ENCODE measurements at places on chromosomes 6 and 20.
A peak's percentile ranks its signal among the peaks of the same experiment; 100 is the strongest.

DNA sequence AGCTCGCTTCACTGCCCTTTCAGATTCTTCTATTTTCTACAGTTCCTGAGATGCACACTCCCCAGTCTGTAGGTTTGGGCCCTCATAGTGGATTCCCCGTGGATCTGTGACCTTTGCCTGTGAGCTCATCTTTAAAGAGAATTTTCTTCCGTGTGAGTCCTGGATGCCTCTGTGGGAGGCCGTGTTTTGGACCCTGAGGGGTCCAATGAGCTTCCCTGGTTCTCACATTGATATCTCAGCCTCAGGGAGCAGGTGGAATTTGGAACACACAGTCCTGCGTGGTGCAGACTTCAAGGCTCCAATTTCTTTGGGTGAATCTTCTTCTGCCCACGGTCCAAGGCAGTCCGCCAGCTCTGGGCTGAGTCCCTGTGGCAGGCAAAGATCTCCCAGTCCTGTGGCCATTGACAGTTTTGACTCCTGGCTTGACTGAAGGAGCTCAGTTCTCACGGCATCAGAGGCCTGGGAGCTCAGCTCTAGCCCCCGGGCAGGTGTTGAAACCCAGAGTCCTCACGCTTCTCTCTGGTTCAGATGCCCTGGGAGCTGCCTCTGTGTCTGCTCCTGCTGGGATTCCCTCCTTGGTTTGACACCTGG lies 61.0 kb downstream of the PSMG4 start:
- no peak for DNase-seq

GRCh38 chr6:169499848-169500247 lies 202.0 kb downstream of the WDR27 start:
- no peak for DNase-seq

- DNase-seq = no peak
These were observed 23.3 kb downstream of the TMEM242 start for GRCh38 chr6:157300006-157300405.

- no peak for DNase-seq
These were observed 213.1 kb downstream of the BTBD3 start for GRCh38 chr20:12130781-12131180.

- DNase-seq = no peak
These were observed 65.0 kb upstream of the MAP3K4 start for GRCh38 chr6:160926281-160927276.

GRCh38 chr20:3092611-3093379 lies 8.3 kb upstream of the AVP start:
- peak; percentile 56 for DNase-seq

DNA sequence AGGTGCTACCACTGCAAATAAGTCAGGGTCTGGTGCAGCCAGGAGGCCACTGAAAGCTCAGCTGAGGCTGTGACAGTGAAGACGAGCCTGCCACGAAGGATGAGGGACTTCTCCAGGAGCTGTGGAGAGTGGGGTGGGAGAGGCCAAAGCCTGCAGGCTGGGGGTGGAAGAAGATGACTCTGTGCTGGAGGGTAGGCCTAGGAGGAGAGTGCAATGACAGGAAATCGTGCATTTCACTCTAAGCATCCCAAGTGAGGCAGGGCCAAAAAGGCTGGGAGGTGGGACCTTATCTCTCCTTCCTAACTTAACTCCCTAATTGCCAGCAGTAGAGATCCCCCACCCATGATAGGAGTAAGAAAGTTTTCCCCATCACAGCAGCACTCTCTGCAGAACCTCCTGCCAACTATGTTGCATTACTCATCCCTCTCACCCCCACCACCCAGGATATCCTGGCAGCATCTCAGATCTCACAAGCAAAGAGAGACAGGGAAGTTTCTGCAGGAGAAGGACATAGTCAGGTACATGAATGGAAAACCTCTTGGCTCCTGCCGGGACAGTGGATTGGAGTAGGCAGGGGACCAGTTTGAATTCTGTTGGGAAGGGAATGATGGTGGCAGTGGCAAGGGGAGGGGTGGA lies 466.2 kb downstream of the CDH26 start:
- DNase-seq = no peak

- no peak for DNase-seq
These were observed 21.0 kb downstream of the LATS1 start for GRCh38 chr6:149696901-149697300.

All from stimulated activated CD4-positive, alpha-beta T cell treated with anti-CD3 and anti-CD28 coated beads, Interleukin-2, amount 100 ng/mL, for 24 hours (primary cell).